ENCODE measurements at places on chromosomes 7 and 10.

DNA sequence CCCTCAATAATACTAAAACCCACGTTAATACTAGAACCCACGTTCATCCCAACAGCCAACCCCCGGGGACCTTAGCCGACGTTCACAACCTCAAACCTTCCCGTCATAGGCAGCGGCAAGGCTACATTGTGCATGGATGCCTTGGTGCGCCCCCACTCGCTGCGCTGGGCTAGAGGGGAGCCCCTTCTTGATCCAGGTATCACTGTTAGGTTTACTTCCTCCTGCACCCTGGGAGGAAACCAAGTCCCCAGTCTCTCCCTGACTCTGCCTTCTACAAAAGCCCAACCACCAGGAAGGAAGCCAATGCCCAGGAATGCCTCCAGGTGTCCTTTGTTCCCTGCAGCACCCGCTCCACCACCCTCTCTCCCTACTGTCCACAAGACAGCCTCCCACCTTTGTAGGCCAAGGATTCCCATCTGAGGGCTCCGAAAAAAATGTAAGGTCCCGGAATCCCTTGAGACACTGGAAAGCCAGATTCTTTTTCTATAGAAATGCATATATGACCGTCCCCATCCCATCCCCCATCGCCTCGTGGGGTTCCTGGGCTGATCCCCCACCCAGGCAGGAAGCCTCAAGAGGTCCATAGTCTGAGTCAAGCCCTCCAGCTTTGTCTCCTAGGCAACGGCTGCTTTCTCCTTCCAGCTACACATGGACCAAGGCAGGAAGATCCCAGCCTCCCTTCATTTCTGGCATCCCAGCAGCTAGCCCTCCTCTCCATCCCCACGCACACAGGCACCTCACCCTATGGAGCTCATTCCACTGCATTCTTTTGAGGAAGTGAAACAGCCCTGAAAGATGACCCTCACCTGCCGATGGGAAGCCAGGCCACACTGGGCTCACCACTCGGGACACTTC is 25.2 kb downstream of the CTBP2 start:
- no peak for DNase-seq

- DNase-seq = no peak
Measured at GRCh38 chr10:21020545-21020944, 123.4 kb upstream of the NEBL start.

DNA sequence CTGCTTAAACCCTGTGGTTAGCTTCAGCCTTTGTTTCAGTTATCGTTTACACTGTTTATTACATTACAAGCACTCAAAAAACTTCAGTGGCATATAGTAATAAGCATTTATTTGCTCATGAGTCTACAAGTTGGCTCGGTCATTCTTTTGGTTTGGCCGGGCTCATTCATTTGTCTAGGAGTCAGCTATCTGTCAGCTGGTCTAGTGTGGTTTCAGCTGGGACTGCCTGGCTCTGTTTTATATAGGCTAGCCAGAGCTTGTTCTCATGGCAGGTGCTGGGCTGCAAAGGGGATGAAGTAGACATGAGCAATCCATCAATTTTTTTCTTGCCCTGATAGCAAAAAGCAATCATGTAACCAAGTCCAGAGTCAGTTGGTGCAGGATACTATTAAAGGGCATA is 103.6 kb downstream of the MKLN1 start:
- DNase-seq = no peak

DNA sequence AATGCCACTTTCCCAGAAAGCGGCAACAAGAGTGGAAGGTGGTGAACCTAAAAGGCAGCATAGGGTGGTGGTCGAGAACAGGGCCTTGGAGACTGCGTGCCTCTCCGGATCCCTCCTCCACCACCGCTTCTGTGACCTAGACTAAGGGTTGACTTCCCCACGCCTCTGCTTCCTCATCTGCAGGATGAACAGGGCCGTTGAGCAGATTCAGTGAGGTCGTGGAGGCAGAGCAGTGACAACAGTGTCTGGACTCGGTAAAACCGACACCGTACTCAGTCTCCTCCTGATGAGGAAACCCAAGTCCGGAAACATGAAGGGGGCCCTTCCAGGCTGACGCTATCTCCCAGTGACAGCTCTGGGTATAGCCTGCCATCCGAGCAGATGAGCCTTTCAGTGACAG is 162.6 kb downstream of the CELF2 start:
- no peak for DNase-seq

GRCh38 chr10:127117125-127117524 is 79.3 kb downstream of the INSYN2A start:
- no peak for DNase-seq

DNA sequence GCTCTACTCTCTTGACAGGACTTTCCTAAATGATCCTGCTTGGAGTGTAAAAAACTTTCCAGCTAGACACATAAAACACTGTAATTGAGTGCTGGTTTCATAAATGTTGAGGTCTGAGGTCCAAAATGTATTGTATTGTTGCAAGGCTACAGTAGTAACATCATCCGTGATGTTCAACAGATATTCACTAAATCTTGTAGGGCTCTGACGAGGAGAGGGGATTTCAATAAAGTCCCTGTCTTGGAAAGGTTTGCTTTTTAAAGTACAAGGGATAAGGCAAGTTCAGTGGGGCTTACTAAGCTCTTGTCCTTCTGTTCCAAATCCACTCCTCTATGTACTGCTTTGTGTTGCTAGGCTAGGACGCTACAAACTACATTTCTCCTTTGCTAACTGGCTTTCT is 48.9 kb downstream of the FHIP2A start:
- DNase-seq = no peak

- DNase-seq = no peak
Measured at GRCh38 chr10:929960-930624, 1.4 kb downstream of the LARP4B start.

GRCh38 chr10:43136432-43136831 is 1.8 kb upstream of the CSGALNACT2 start:
- DNase-seq = no peak

GRCh38 chr7:92432299-92432946 is 14.9 kb upstream of the GATAD1 start:
- DNase-seq = no peak

- no peak for DNase-seq
Measured at GRCh38 chr7:16061630-16062029, 359.7 kb downstream of the CRPPA start.

DNA sequence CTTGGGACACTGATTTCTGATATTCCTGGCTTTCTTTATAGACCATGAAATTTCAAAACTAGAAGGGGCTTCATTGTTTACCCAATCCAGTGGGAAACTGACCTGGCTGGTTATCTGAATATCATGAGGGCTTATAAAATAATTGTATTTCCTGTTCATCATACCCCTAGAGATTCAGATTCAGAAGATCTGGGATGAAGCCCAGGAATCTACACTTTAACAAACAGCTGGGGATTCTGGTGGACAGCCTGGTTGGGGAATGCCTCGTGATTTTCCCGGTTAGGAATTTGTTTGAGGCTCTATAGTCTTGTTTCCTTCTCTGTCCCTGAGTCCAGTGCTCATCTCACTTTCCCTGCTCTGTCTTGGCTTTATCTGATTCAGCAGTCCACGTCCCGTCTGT is 110.3 kb downstream of the ADRA2A start:
- DNase-seq = no peak

GRCh38 chr7:83976302-83976701 is 218.3 kb downstream of the SEMA3A start:
- DNase-seq = no peak

GRCh38 chr7:1041551-1042491 is 2.5 kb upstream of the GPR146 start:
- DNase-seq = no peak

DNA sequence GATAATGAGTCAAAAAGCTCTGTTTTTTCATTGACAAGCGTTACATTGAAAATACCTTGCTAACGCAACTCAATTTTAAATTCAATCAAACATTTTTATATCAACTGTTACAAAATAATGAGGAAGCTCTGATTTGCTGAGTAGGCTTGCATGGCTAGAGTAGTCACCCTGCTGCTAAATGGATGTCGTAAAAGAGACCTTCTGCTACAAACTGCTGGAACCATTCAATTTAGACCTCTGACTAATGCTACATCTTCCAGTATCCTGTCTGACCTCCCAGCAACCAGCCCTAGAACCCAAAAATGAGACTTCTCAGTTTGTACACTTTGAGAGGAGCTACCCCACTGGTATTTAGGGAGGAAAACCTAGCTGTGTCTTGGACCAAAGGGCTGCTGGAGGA is 84.0 kb upstream of the ELMO1 start:
- DNase-seq = no peak

- DNase-seq = no peak
Measured at GRCh38 chr7:75813084-75813483, 522 bp downstream of the CCL24 start.

DNA sequence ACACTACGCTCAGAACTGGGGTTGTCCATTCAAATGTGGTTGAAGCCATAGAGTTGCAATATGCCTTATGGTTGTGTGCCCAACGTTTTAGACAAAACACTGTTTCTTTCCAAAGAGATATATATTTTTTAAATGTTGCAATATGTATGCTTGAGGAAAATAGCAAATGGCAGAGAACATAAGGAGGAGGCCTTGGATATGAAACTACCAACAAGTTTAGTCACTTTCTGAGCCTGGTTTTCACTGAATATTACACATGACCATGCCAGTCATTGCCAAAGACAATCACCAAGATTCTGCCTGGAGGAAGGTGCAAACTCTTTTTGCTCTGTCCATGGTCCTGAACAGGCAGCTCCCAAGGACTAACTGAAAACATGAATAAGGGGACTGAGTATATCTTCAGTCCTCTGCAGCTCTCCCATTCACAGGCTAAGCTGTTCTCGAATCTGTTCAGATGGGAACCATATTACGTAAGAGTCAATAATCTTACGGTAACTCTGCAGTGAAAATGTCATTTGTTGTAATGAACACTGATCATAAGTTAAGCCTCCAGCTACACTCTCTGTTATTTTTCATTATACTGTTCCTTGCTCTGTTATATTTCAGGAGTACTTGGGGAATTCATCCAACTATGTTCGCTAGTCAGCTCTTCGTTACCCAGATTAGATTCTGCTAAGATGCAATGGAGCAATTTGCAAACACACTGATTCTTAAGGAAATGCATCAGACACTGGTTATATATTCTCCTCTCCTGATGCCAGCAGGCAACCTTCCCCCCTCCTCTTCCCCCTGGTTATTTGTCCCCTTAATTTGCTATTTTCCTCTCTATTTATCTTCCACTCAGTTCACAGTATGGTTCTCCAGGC is 90.7 kb upstream of the C1QL3 start:
- no peak for DNase-seq

GRCh38 chr10:72692994-72693781 is 1.2 kb downstream of the MCU start:
- DNase-seq = no peak

DNA sequence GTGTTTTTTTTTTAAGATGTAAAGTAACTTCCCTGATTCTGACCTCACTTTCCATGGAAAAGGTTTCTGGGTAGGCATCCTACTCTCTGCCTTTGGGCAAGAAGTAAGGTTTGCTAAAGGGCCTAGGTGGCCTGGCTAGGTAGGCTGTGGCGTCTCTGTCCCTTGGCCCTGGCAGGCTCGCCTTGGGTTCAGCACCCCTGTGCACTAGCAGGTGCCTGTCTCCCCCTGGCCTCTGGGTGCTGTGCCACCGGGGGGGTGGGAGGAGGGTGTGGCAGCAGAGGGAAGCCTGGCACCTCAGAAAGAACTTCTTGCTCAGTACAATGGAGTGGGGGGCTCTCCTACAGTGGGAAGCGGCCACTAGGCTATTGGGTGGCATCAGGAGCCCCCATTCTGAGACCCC is 14.0 kb downstream of the TECPR1 start:
- DNase-seq = no peak

DNA sequence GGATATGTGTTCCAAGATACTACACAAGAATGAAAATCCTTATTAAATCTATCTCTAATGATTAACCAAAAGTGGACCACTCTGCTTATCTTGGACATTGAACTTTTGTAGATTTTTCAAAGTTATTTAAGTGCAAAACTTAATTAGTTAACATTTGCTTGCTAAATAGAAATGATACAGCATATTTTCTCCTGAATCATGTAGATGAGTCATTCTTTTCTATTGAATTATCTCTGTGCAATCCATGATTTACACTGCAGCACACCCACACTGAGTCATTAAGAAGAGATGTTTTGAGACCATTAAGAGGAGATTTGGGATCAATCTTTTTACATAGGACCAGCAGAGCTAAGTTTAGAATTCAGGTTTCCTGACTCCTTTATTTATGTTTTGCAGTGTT is 6.6 kb upstream of the ABCC2 start:
- DNase-seq = no peak

GRCh38 chr10:31808258-31809218 is 120.1 kb downstream of the ARHGAP12 start:
- no peak for DNase-seq

DNA sequence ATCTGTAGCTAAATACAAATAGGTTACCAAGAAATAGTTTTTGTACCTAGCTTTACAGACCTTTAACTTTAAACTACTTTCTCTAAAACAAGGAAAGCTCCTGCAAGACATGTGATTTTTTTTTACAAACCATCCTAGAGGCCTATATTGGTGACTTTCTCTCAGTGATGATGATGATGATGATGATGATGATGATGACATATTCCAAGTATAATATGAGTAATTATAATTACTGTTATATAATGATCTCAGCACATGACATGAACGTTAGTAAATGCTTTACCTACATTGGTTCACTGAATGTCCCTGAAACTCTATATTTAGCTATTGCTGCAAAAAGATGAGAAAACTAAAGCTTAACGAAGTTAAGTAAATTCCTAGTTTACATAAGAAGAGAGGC is 107.9 kb upstream of the LRGUK start:
- DNase-seq = no peak

GRCh38 chr7:39565538-39565937 is 666 bp upstream of the YAE1 start:
- no peak for DNase-seq

GRCh38 chr7:72281308-72281707 is 130.8 kb downstream of the CALN1 start:
- DNase-seq = no peak

DNA sequence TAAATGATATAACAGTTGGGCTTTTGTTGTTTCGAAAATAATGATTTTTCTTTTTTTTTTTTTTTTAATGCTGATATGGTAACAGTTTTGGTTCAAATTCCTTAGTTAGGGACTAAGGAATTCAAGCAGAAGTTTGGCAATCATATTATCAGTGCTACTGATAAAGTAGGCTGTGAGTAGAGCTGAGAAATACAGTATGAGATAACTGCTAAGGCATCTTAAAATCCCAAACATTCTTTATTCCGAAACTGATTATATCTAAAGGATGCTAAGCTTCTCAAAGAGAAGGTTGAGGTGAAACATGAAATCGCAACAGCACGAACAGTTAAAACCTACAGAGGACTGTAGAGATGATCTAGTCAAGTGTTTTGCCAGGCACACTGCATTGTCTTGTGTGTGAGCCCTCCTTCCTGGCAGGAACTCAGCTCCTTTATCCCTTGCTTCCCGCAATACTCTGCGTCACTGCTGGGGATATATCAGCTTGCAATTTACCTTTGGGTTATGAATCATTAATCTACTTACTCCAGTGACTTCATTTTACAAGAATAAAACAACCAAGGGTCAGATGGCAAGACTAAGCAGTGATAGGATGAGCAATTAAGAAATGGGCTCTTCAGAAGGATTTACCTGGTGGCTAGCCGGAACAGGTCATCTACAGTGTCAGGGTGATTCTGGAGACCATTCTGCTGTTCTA is 36.7 kb downstream of the IRF5 start:
- DNase-seq = no peak

- no peak for DNase-seq
Measured at GRCh38 chr10:53808677-53809372, 992.2 kb downstream of the PCDH15 start.

GRCh38 chr10:126384269-126384873 is 3.9 kb downstream of the ADAM12 start:
- no peak for DNase-seq
